ENCODE measurements at places on chromosomes 1 and 21.
A peak's percentile ranks its signal among the peaks of the same experiment; 100 is the strongest.

- DNase-seq, result no peak
Observed at GRCh38 chr1:106798991-106799390, 257.5 kb upstream of the PRMT6 start.

DNA sequence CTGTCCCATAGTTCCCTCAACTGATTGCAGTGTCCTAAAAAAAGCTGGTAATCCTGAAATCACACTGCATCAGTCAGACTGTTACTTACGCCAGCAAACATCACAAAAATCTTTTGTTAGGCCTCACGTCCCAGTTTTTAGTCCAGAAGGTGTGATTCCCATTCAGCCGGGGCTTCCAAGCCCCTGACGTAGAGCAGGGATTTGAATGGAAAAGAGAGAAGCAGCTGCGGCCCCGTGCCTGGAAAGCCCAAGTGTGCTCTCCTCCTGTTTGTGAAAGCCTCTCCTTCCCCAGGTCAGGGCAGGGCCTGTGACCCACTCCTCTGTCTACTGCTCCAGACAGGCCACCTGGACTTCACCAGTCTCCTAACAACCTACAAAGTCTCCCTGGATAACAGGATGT is 20.7 kb downstream of the KCNA10 start:
- no peak for DNase-seq

DNA sequence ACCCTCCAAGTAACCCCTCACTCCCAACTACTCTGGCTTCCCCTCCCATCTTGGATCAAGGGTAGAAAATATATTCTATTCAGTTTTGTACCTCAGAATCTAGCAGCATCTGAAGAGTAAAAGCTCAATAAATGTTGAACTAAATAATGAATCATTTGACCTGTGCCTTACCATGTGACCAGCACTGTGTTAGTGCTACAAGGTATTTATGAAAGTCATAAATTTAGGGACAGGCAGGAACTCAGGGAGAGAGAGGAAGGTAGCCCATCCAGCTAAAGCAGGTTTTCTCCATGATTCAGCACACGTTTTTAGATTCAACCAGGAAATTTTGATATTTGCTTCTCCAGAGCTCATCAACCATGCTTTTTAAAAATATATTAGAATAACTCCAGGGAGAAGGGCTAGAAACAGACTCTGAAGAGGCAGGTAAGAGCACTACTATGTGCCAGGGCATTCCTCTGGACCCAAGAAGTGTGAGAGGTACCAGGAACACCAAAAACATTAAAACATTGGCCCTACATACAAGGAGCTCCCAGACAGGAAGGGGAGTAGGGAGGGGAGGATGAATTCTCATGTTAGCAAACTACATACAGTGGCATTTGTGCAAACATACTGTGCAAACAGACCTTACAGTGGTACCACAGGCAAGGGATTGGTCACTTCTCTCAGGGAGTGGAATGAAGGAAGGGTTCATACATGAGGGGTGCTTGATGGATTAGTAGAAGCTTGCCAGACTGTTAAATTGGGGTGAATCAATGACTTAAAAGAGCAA is 64.3 kb downstream of the FYB2 start:
- DNase-seq, result no peak

DNA sequence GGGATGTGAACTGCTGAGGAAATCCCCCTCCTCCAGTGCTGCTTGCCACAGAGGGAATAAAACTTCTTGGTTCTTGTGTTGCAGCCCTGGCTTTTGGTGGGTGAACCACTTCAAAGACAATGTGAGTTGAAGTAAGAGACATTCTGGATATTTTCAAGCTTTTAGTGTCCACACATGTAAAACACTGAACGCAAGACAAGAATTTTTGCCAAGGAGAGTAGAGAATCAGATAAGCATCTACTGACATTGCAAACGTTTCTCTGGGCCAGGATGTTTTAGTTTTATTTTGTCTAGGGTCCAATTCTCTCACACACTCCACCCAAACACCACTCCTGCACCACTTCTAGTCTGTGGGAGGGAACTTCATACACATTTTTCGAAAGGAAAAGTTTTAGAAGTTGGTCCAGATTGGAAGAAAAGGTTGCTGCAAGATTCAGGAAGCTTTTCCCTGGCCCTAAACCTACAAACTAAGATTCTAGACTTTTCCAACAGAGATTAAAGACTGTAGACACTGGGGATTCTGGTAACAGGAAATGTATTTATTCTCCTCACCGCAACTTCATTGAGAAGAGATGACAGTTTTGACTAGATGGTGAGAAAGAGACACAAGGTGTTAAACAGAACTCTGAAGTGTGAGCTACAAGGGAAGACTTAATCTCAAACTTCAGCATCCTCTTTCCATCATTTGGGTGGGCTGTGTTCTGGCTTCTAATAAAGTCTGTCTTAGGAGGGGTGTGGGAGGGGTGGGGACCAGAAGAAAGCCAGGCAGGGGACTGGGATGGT is 16.1 kb downstream of the FASLG start:
- DNase-seq, result no peak

DNA sequence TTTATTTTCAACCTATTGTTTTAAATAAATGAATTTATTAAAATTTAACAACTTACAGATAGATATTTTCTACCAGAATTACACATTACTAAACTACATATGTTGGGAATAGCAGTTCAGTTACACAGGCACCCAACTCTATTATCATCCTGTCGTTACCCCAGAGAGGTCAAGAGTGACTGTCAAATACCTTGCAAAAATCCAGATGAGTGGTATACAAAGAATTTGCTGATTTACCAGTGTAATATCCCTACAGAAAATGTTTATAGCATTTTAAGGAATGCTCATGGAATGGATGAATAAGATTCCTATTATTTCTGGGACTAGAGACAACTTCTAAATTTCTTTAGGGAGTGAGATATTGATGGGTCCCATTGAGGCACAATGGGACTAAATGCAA is 300.7 kb upstream of the RGS18 start:
- DNase-seq, result no peak

GRCh38 chr1:30909365-30910068 is 959 bp upstream of the SDC3 start:
- no peak for DNase-seq

DNA sequence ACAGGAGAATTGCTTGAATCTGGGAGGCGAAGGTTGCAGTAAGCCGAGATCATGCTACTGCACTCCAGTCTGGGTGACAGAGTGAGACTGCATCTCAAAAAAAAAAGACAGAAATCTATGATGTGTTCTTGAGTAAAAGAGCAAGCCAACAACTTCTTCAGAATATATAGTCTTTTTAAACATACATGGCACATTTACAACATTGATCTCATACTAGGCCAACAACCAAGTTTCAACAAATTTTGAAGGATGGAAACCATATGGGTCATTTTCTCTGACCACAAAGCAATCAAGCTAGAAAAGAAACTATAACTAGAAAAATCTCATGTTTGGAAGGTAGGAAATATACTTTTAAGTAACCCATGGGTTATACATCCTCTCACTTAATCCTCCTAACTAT is 38.3 kb downstream of the PAFAH2 start:
- no peak for DNase-seq

DNA sequence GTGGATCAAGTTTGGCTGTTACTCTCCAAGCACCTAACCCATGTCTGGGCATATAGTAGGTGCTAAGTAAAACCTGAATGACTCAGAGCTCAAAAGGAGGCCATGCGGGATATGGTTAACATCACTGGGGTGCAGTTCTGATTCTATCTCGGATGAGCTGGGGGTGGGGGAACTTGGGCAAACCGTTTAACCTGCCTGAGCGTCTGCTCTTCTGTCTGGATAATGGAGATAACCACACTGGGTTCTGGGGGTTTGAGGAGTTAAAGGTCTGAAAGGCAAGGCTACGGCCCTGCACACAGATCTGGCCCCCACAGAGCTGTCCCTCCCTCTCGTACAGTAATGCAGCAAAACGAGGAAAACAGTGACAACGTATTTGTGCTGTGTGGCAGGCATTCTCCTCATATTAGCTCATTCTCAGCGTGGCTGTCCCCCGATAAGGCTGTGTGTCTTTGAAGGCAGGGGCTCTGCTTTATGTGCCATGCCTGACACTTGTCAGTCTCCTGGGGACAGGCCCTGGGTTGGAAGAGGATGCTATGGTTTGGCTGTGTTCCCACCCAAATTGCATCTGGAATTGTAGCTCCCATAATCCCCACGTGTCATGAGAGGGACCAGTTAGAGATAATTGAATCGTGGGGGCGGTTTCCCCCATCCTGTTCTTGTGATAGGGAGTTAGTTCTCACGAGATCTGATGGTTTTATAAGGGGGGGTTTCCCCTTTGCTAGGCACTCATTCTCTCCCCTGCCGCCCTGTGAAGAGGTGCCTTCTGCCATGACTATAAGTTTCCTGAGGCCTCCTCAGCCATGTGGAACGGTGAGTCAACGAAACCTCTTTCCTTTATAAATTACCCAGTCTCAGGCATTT is 6.8 kb upstream of the ALDH4A1 start:
- DNase-seq, result no peak

GRCh38 chr21:27759820-27760219 is 792.9 kb upstream of the ADAMTS5 start:
- DNase-seq, result no peak

GRCh38 chr1:37308031-37308960 is 166.1 kb upstream of the ZC3H12A start:
- DNase-seq, result no peak

DNA sequence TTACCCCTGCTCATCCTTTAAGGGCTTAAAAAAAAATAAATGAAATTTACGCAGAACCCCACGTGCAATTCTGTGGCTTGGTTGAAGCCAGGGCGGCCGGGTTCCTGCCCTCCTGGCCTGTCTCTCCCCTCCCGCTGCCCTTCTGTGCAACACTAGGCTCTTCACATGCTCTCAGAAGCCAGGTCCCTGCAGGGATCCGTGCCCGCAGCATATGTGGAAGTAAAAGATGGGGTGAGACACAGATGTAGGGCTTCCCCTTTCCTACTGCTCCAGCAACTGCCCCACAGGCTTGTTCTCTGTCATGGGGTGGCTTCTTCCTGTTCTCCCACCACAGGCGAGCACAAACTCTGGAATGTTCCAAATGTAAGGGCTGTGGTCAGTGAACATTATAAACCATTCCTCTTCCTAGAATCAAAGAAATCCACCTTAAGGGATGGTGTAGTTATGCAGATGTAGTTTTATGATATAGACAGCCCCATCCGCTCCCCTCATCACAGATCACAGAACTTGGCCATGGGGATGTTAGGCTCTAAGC is 535.4 kb downstream of the KIF26B start:
- no peak for DNase-seq

GRCh38 chr1:47756411-47756810 is 240.8 kb downstream of the TRABD2B start:
- peak; percentile 38 for DNase-seq

DNA sequence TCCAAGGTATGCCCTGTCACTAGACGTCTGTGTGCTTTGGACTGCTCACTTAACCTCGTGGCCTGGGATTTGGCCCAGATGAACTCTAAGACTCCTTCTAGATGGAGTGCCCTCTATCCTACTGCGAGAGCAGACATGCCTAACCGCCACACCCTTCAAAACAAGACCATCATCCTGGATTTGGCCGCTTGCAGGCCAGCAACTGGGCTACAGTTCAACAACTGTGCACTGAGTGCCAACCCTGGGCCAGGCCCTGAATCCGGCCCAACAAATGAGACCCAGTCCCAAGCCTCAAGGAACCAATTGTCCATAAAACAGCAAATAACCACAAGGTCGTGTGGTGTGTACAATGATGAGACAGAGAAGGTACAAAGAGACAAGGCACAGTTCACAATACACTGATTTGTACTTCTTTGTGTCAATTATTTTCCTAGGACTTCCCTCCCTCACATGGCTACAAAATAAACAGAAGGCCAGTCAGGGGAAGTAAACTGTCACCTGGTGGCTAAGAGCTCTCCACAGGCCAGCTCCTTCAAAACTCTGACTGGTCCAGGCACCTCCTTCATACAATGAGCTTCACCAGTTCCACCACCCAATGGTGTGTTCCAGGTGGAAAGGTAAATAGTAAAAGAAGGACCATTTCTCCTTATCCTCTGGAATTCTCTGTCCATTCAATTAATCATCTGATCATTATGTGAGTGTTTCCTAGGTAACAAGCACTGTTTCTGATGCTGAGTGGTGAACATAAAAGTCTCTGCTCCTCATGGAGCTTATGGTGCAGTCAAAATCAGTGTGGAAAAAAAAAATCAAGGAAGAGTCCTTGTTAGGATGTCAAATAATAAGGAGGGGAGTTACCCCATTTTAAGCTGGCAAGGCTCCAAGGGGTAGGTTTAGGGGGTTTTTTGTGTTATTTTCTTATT is 60.4 kb downstream of the CAPZB start:
- DNase-seq, result no peak

DNA sequence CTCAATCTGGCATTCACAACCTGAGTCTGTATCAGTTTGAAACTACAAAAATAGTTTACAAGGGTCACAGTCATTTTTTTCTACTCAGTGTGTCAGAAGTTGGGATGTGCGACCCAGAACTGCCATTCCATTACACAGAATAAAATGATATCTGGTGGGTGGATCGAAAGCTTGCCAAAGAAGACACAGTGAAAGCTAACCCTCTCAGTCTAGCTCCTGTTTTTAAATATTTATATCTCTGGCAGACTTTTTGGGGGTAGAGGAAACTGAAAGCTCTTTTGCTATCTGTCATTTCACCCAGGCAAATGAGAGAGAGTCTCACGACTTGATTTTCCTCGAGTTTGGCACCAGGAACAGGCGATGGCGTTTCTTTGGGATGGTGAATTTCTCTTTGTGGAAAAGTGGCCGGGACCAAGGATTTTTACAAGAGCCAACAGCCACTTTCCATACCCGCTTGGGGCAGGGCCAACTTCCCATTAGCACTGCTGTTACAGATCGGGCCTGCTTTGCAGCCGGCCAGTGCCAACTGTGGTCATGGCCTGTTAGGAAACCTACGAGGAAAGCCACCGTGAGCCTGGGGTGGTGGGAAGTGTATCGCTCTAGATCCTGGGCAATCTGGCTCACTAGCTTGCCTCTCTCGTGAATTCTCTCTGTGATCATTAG is 185.5 kb upstream of the NFIA start:
- DNase-seq, result peak; percentile 67

GRCh38 chr1:197515421-197515820 is 247.4 kb downstream of the CRB1 start:
- no peak for DNase-seq

GRCh38 chr1:227949341-227949921 is 1.7 kb upstream of the WNT9A start:
- DNase-seq, result peak; percentile 38

DNA sequence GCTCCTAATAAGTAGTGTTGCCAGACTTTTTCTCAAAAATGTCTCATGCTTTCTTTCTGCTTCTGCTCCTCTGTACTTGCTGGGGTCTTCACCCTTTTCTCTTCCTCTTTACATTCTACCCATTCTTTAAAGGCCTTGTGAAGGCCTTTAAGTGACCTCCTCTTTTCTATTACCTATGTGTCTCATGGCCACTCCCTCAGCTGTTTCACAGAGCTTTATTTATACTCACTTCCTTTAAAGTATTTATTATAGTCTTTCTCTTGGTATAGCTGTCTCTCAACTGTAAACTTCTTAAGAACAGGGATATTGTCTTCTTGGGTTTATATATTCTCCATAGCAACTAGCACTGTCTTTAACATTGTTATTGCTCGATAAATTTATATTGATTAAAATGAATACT is 792 bp downstream of the GOLPH3L start:
- DNase-seq, result no peak

DNA sequence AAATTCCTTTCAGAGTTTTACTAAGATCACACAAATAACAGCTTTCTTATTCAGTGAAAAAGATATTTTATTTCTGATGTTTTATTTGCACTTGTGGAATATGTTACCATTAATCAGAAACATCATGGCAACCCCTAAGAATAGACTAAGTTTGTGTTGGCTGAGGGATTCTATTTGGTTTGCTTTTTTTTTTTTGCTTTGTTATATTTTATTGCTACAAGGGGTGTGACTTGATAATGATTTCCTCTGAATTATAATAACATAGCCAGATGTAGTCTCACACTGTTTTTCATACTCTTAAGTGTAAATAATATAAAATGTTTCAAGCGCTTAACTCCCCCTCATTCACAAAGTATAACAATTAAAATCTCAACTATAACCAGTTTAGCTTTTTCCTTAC is 20.0 kb downstream of the GLRX2 start:
- DNase-seq, result no peak

Data from right cardiac atrium (tissue), 5 donors.